CD4-positive, alpha-beta T cell treated with Interleukin-2 at 100 ng/mL for 4 hours (primary cell): ENCODE measurements at places on chromosomes 4 and X.

DNA sequence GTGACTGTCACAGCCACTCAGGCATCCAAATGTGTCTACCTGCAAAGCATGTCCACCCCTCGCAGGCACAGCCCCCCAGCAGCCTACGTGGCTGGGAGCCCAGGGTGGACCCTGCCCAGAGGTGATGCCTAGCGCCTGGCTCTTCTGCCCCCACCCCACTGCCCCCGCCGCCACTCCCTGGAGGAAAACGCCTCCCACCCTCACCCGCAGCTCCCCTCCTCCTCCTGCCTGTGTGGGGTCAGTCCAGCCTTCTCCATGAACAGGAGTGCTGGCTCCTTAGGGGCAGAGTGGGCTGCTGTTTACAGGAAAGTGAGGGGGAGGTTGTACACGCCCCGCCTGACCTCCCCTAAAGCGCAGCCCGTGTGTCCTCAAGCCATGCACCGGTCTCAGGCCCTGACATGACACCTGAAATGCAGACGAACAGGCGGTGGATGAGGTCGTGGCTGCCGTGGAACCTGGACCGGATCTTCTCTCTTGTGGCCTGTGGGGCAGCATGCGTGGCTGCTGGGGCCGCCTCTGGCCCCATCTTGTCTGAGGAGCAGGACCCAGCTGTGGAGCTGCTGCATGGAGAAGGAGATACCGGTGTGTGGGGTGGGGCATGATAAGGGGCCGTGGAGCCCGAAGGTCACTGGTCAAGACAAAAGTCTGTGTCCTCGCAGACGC is 11.9 kb upstream of the MXD4 start:
- no peak for DNase-seq

- no peak for DNase-seq
Observed at GRCh38 chr4:128299848-128300247, 12.2 kb upstream of the PGRMC2 start.

DNA sequence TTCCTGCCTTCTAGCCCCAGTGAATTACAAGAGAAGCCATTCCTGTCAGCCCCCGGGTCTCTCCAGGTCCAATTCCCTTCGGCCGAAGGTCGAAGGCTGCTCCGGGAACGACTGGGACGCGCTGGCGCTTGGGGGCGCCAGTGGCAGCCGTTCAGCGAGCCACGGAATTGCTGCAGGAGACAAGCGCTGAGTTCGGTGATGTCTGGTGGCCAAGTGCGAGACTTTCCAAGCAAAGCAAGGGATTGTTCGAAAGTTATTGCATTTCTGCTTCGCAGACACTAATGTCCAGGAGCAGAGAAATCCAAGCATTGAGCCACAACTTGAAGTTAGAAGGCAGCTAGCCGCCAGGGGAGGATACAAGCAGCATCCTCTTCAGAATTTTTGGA is 1.1 kb upstream of the DKK2 start:
- no peak for DNase-seq

- DNase-seq = no peak
Observed at GRCh38 chrX:152072236-152072635, 66.1 kb downstream of the MAGEA10 start.

DNA sequence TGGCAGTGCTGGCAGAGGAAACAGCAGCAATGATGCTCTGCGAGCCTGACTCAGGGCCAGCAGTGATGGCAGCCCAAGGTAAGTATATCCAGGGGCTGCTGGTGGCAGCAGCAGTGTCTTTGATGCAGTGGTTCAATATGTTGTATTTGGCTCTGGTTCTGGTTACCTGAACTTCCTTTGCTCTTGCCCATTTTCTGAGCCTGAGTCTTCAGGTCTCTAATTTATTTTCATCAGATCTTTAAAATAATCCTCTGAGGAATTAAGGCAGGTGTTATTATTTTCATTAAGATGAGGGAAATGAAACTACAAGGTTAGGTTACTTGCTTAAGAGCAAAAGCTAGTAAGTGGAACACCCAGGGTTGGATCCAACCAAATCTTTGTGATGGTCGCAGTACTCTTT is 102.8 kb upstream of the BMP2K start:
- no peak for DNase-seq

DNA sequence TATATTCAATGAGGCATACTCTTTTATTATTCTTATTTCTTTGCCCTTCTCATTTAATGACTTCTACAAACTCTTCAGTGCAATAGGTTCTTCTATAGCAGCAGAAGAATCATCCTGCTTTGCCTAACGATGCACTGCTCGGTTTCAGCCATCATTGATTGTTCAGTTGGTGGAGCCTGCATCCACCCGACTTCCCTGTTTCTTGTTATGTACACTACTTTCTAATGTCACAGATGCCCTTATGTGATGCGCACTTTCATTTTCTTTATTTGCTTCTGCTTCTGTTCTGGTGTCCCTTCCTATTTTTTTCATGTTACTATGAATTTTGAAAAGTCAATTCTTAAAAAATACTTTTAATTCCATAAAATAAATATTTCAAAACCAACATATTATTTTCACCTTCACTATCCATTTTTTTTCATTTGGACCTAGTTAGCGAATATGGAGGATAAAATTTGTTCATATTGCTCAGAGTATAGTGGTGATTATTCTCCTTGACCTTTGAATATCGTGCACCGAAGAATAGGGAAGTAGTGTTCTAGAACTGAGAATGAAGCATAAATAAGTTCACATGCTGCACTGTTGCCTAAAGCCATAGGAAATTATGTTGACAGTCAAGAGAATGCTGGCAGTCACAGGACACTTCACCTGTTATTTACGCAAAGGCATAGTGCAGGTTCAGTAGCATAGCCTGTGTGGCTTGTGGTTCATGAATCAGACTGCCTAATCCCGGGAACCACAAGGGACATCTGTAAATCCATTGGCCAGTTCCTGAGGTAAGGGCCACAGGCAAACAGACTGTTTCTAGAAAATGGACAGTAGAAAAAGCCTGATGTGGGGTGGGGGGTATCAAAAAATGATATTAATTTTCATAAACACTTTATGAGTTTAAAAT is 21.3 kb upstream of the SFRP2 start:
- DNase-seq = no peak

DNA sequence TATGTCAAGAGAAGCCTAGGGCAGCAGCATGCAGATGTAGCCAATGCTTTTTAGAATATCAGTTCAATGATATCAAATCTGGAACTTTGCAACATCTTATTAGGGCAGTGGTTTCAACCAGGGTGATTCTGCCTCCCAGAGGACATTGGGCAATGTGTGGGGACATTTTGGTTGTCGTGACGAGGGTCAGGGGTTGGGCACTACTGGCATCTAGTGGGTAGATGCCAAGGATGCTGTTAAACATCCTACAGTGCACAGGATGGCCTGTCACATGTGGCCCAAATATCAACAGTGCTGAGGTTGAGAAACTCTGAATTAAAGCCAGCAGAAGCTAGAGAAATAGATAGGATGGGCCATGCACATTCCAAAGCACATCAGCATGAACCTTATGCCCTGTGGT is 152.3 kb downstream of the AMELX start:
- DNase-seq = no peak

GRCh38 chr4:2322841-2323240 is 60.9 kb upstream of the MXD4 start:
- DNase-seq = no peak

DNA sequence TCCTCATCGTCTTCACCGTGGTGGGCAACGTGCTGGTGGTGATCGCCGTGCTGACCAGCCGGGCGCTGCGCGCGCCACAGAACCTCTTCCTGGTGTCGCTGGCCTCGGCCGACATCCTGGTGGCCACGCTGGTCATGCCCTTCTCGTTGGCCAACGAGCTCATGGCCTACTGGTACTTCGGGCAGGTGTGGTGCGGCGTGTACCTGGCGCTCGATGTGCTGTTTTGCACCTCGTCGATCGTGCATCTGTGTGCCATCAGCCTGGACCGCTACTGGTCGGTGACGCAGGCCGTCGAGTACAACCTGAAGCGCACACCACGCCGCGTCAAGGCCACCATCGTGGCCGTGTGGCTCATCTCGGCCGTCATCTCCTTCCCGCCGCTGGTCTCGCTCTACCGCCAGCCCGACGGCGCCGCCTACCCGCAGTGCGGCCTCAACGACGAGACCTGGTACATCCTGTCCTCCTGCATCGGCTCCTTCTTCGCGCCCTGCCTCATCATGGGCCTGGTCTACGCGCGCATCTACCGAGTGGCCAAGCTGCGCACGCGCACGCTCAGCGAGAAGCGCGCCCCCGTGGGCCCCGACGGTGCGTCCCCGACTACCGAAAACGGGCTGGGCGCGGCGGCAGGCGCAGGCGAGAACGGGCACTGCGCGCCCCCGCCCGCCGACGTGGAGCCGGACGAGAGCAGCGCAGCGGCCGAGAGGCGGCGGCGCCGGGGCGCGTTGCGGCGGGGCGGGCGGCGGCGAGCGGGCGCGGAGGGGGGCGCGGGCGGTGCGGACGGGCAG is 792 bp downstream of the ADRA2C start:
- no peak for DNase-seq

DNA sequence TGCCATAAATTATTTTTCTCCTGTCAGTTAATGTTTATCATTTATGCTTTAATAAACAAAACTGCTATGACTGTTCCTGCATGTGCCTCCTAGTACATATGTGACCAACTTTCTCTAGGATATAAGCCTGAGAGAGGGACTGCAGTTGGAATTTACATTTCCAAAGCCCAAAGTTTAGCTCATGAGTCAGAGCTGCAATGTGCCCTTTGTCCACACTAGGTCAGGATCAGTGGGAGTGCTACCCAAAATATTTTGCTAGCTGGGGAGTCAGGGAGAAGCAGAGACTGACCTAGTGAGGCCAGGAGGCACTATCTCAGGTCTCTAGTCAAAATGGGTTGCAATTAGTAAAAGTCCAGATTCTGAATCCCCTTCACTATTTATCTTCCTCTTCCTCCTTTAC is 92.7 kb downstream of the AR start:
- no peak for DNase-seq

GRCh38 chr4:68299492-68300457 is 50.1 kb downstream of the YTHDC1 start:
- no peak for DNase-seq

GRCh38 chr4:17934286-17934685 is 87.3 kb downstream of the LCORL start:
- DNase-seq = no peak

DNA sequence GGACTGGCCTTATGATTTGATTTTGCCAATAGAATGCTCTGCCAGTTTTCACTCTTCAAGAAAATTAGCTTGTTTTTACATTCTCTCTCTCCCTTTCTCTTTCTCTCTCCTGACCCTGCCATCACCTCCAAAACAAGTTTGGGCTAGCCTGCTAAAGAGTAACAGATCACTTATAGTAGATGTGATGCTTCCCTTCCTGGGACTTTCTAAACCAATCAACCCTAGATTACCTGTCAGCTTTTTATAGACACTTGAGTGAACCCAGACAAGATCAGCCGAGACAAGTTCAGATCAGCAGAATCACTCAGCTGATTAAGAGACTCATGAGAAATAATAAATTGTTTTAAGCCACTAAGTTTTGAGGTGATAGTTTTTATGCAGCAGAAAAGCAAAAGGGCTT is 521.2 kb downstream of the ANKRD50 start:
- no peak for DNase-seq

GRCh38 chr4:147071209-147071740 is 125.6 kb upstream of the TTC29 start:
- DNase-seq = no peak

- no peak for DNase-seq
Observed at GRCh38 chrX:93695981-93696380, 22.0 kb downstream of the FAM133A start.

GRCh38 chr4:118684873-118685811 is at the start of gene METTL14:
Gene METTL14 (plus strand): TSS chr4:118685392. CDS start chr4:118685535, 143 bp downstream.
- DNase-seq = peak; percentile 90

DNA sequence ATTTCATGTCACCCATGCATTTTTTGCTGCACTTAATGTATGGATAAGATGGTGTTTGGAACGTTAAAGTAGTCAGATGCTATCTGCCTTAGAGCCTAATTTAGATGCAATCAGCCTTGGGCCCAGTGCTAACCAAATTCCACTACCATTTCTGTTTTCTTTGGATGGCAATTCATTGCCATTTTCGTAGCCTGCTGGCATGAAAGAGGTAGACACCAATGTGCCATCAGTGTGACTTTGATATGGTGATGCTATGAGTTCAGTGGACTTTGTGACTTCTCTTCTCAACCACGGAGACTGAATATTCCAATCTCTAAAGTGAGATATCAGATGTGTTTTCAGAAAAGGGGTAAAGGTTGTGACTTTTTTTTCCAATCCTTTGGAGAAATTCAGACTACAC is 1.5 kb downstream of the ETFDH start:
- no peak for DNase-seq

DNA sequence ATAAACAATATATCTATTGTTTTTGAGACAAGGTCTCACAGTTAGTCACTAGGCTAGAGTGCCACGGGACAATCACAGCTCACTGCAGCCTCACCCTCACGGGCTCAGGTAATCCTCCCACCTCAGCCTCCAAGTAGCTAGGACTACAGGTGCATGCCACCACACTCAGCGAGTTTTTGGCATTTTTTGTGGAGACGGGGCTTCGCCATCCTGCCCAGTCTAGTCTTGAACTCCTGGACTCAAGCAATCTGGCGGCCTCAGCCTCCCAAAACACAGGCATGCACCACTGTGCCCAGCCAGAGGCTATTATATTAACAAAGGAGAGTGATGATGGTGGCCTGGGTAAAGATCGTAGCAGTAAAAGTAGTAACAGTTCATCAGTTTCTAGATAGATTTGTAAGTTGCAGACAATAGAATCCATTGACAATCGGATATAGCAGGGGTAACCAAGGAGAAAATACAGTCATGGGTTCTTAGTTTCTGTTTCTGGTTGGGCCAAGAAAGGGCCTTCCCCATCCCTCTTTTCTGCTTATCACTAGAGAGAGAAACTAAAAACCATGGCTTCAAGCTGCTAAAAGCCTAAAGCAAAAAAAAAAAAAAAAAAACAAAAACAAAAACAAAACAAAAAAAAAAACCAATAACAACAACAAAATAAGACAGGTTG is 60.6 kb downstream of the ANXA10 start:
- no peak for DNase-seq

GRCh38 chr4:87105101-87105845 is 115.1 kb downstream of the KLHL8 start:
- no peak for DNase-seq

- DNase-seq = no peak
Observed at GRCh38 chr4:123785538-123785937, 388.9 kb downstream of the SPRY1 start.

GRCh38 chrX:99077099-99077498 is 1333.0 kb downstream of the PCDH19 start:
- DNase-seq = no peak

- DNase-seq = no peak
Observed at GRCh38 chrX:15813416-15813815, 23.1 kb downstream of the ZRSR2 start.

DNA sequence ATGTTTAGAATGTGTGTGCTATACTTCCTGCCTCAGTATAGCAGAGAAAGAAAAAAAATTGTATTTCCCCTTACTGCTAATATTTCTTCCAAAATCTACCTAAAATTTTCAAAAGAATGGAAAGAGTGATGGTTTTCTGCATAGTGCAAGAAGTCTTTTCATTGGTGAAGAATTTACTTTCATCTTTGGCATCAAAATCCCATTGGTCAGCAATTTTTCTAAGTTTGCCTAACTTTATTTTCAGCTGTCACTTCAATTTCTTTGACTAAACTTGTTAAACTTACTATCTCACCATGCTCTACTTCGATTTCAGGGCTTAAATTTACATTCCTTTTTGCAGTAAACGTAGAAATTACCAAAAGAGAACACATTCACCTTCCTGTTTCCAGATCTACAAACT is 44.5 kb upstream of the MAGEB2 start:
- no peak for DNase-seq

- no peak for DNase-seq
Observed at GRCh38 chr4:168218645-168219044, 99.9 kb downstream of the DDX60 start.
